Small intestine (tissue), 16 donors: ENCODE measurements at places on chromosomes 6 and 20.

- peaks cover 2% of the 10 kb centered on the region for H3K27me3 ChIP-seq
- H3K4me1 ChIP-seq, result peaks cover 4% of the 10 kb centered on the region
- peak overlapping the region; percentile 94 for H3K27ac ChIP-seq
- H3K36me3 ChIP-seq, result peaks cover 2% of the 10 kb centered on the region
- H3K4me3 ChIP-seq, result peak overlapping the region; percentile 58
Measured at GRCh38 chr20:45405571-45406259, 2.4 kb upstream of the DBNDD2 start.

- no peak overlapping the region for H3K4me3 ChIP-seq
- H3K27me3 ChIP-seq, result no peaks in the 10 kb centered on the region
- H3K36me3 ChIP-seq, result no peaks in the 10 kb centered on the region
- peaks cover 9% of the 10 kb centered on the region for H3K4me1 ChIP-seq
- DNase-seq, result no peak
Measured at GRCh38 chr6:131159578-131159977, 24.3 kb downstream of the AKAP7 start.

GRCh38 chr20:19285436-19285835, 73.0 kb downstream of the SLC24A3 start:
- H3K4me3 ChIP-seq, result no peak overlapping the region
- H3K36me3 ChIP-seq, result no peaks in the 10 kb centered on the region
- no peaks in the 10 kb centered on the region for H3K4me1 ChIP-seq
- no peak for DNase-seq
- no peak overlapping the region for H3K27ac ChIP-seq

GRCh38 chr20:47748069-47748468, 37.2 kb downstream of the SULF2 start:
- DNase-seq, result no peak
- peaks cover 25% of the 10 kb centered on the region for H3K36me3 ChIP-seq
- H3K4me3 ChIP-seq, result no peak overlapping the region
- no peaks in the 10 kb centered on the region for H3K27me3 ChIP-seq
- no peaks in the 10 kb centered on the region for H3K4me1 ChIP-seq

DNA sequence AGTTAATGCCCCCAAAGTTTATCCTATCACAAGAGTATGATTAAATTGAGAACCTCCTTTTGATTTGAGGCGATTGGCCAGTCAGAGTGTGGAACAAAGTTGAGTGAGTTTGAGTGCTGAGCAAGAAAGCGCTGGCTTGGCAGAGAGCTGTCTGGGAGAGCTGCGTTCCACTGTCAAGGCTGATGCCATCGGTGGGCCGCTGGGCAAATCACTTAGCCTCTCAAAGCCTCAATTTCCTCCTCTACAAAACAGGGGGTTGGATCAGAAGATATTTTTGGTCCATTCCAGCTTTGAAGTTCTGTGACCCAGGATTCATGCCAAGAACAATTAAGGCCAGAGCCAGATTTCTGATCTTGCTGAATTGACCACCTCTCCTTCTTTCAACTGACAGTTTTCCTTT, 60.2 kb downstream of the TMEM242 start:
- H3K27ac ChIP-seq, result no peak overlapping the region
- no peak for DNase-seq
- no peaks in the 10 kb centered on the region for H3K4me1 ChIP-seq
- H3K27me3 ChIP-seq, result no peaks in the 10 kb centered on the region

- no peak overlapping the region for H3K4me3 ChIP-seq
- no peaks in the 10 kb centered on the region for H3K4me1 ChIP-seq
- no peak for DNase-seq
Measured at GRCh38 chr6:21323577-21323976, 270.0 kb upstream of the SOX4 start.

DNA sequence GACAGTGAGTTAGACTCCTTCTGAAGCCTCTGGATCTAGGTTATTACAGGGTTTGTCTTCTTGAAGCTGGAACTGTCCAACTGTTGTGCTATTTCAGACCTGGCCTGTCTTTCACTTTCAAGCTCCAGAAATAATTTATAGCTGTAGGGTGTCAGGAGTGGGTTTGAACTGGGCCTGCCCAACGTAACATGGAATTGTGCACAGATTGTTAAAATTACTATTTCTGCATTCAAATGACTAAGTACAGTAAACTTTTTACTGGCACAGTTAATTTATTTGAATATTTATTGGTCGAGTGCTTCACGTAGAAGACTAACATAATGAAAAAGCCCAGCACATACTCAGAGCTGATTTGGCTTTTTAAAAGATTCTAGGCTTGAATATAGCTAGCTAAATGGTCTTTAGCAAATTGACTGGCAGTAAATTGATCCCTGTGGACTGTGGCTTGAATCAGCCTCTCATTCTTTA, 74.3 kb downstream of the ARID1B start:
- DNase-seq, result no peak
- peaks cover 22% of the 10 kb centered on the region for H3K4me1 ChIP-seq
- H3K36me3 ChIP-seq, result no peaks in the 10 kb centered on the region
- no peak overlapping the region for H3K4me3 ChIP-seq

- DNase-seq, result peak; percentile 44
- no peak overlapping the region for H3K4me3 ChIP-seq
- no peaks in the 10 kb centered on the region for H3K27me3 ChIP-seq
- no peaks in the 10 kb centered on the region for H3K36me3 ChIP-seq
- H3K27ac ChIP-seq, result no peak overlapping the region
Measured at GRCh38 chr6:108526739-108527174, 34.0 kb upstream of the FOXO3 start.

- H3K36me3 ChIP-seq, result peaks cover 25% of the 10 kb centered on the region
- H3K27me3 ChIP-seq, result no peaks in the 10 kb centered on the region
- peaks cover 44% of the 10 kb centered on the region for H3K4me1 ChIP-seq
- DNase-seq, result no peak
- H3K27ac ChIP-seq, result no peak overlapping the region
Measured at GRCh38 chr6:170532867-170533488, 20.1 kb downstream of the PSMB1 start.

DNA sequence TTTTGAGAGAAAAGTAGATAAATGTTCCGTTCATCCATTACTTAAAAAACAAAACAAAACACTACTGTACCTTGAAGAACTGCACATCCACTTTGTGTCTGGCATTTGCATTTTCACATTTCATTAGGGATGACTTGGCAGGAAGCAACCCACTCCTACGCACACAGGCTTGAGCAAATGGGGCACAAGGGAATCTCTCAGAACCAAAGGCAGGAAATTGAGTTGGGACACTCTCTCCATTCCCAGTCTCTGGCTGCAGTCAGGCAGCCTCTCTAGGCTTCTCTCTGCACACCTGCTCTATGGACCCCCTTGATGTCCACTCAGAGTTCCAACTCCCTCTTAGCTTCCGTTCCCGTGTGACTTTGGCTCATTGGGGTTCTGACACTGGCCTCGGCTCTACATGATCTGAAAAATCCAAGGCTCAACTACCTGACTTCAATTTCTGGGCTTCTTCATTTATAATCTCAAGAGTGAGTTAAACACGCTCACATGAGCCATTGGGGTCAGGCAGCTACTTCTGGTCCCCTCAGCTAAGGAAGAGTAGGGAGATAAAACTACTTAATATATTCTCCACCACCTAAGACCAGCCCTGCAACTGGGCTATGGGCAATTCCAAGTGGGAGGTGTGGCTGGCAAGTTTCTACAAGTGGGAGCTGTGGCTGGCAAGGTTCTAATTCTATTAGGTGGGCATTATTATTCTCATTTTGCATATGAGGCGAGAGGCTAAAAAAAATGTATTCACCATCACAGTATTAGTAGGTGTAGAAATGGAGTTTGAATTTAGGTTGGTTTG, 251.9 kb downstream of the SOD2 start:
- H3K4me1 ChIP-seq, result no peaks in the 10 kb centered on the region
- H3K27me3 ChIP-seq, result peaks cover 5% of the 10 kb centered on the region
- no peak for DNase-seq
- no peak overlapping the region for H3K27ac ChIP-seq
- H3K36me3 ChIP-seq, result no peaks in the 10 kb centered on the region

DNA sequence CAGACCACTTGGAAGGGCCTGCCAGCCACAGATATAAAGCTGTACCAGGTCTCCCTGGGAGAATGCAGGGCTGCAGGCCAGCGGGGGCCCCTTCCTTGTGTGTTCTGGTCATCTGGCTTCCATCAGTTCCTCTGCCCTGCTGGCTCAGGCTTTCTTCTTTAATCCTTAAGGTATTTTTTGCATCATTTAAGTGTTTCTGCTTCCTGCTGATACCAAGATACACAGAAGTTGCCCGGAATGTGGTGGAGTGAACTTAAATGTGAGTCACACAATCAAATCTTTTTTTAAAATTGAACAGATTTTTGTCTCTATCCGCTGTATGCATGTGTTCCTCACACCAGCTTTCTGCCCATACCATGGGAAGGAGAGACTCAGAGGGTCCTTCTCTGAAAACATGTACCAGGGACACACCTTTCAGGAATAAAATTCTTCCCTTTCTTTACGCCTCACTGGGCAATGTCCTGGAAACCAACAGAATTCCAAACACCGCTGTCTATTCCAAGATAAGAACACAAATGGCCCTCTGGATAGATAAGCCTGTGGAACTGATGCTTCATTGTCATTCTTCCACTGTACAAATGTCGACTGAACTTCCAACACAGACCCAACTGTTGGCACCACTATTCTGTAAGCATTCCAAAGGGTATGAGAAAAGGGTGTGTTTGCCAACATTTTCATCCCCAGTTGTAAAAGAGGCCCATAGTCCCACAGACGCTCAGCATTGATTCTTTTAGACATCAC, 206.2 kb upstream of the MYLIP start:
- no peak overlapping the region for H3K4me3 ChIP-seq
- H3K4me1 ChIP-seq, result no peaks in the 10 kb centered on the region
- no peak for DNase-seq
- no peaks in the 10 kb centered on the region for H3K27me3 ChIP-seq
- H3K36me3 ChIP-seq, result no peaks in the 10 kb centered on the region
- H3K27ac ChIP-seq, result no peak overlapping the region

- H3K27ac ChIP-seq, result no peak overlapping the region
- no peaks in the 10 kb centered on the region for H3K27me3 ChIP-seq
- peaks cover 3% of the 10 kb centered on the region for H3K4me1 ChIP-seq
- no peak overlapping the region for H3K4me3 ChIP-seq
- H3K36me3 ChIP-seq, result no peaks in the 10 kb centered on the region
- DNase-seq, result no peak
Measured at GRCh38 chr20:54151075-54151439, 22.7 kb downstream of the CYP24A1 start.

DNA sequence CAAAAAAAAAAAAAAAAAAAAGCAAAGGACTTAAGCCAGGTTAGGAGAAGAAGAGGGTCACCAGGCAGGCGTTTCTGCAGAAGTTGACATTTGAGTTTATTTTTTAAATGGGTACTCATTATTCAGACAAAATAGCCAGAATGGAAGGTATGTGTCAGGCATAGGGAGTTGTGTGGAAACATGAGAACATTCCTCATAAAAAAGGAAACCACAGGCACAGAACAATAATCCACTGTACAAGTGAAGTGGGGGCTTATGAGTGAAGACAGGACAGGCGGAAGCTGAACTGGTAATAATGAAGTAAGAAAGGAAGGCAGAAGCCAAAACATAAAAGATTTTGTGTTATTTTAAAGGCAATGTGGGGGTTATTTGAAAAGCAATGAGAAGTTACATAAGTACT, 104.6 kb downstream of the EPB41L2 start:
- H3K4me1 ChIP-seq, result peaks cover 8% of the 10 kb centered on the region
- H3K36me3 ChIP-seq, result no peaks in the 10 kb centered on the region
- no peaks in the 10 kb centered on the region for H3K27me3 ChIP-seq
- no peak overlapping the region for H3K4me3 ChIP-seq
- DNase-seq, result no peak

DNA sequence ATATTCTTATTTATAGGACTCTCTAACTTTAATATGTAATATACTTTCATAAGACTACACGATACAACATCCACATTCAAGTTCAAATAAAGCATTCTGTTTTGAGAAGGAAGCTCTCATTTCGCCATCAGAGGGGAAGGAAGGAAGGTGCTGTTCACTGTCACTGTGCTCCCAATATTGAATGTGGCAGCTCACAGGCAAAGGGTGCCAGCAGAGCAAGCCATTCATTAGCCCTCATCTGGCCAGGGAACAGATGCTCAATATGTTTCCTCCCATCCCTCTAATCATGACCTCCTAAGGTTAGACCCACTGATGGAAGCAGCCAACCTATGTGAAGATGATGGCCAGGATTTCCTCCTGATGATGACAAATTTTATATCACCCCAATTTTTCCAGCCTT, 154.4 kb downstream of the DST start:
- H3K4me1 ChIP-seq, result no peaks in the 10 kb centered on the region
- H3K36me3 ChIP-seq, result peaks cover 5% of the 10 kb centered on the region
- H3K27ac ChIP-seq, result no peak overlapping the region
- no peak overlapping the region for H3K4me3 ChIP-seq
- DNase-seq, result no peak
- H3K27me3 ChIP-seq, result no peaks in the 10 kb centered on the region

- no peak overlapping the region for H3K27ac ChIP-seq
- H3K4me3 ChIP-seq, result no peak overlapping the region
- no peak for DNase-seq
- peaks cover 21% of the 10 kb centered on the region for H3K4me1 ChIP-seq
- no peaks in the 10 kb centered on the region for H3K36me3 ChIP-seq
Measured at GRCh38 chr20:14696937-14697336, 359.5 kb upstream of the FLRT3 start.

GRCh38 chr20:34976286-34976685, 20.6 kb downstream of the MYH7B start:
- H3K4me1 ChIP-seq, result no peaks in the 10 kb centered on the region
- H3K27me3 ChIP-seq, result peaks cover 48% of the 10 kb centered on the region
- no peak for DNase-seq
- no peaks in the 10 kb centered on the region for H3K36me3 ChIP-seq
- no peak overlapping the region for H3K4me3 ChIP-seq

DNA sequence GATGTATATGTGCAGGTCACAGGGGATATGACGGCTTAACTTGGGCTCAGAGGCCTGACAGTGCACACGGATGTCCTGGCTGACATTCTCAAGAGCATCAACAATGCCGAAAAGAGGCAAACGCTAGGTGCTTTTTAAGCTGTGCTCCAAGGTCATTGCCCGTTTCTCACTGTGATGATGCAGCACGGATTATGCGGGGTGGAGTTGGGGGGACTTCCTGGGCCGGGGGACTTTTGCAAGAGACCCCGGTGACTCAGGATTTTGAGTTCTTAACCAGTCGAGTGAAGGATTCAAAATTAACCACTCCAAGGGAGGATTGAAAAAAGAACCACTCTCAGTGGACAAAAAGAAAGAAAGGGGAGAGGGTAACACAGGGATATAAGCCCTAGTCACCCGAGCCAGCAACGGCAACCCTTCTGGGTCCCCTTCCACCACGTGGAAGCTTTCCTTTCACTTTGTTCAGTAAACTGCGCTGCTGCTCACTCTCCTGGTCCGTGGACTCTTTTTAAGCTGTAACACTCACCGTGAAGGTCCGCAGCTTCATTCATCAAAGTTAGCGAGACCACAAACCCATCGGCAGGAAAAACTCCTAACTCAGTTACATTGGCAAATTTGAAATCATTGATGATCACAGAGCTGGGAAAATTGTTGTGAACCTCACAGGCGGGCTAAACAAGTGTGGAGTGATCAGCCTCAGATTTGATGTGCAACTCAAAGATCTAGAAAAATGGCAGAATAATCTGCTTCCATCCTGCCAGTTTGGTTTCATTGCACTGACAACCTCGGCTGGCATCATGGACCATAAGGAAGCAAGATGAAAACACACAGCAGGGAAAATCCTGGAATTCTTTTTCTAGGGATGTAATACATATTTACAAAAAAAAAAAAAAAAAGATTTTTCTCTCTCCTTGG, 199.3 kb downstream of the ARID1B start:
- no peaks in the 10 kb centered on the region for H3K4me1 ChIP-seq
- no peaks in the 10 kb centered on the region for H3K36me3 ChIP-seq
- H3K27me3 ChIP-seq, result no peaks in the 10 kb centered on the region
- DNase-seq, result no peak
- peak overlapping the region; percentile 14 for H3K4me3 ChIP-seq

GRCh38 chr6:168097621-168098430, 18.8 kb upstream of the FRMD1 start:
- H3K27me3 ChIP-seq, result peaks cover 32% of the 10 kb centered on the region
- H3K4me3 ChIP-seq, result no peak overlapping the region
- H3K27ac ChIP-seq, result no peak overlapping the region
- no peaks in the 10 kb centered on the region for H3K4me1 ChIP-seq
